ENCODE measurements at places on chromosomes 3 and 15.

DNA sequence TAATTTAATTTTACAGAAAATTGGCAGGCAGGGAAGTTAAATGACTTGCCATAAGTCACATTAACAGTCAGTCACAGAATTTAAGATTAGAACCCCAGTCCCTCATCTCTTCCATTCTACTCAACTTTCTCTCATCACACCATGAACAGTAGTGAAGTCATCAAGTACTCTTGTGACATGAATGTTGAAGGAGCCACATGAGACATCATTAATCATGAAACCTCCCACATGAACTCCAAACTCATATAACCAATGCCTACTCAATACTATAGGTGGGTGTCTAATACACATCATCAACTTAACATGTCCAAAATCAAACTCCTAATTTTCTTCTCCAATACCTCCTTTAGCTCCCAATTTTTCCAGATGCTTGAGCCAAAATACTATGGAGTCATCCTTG is 19.5 kb downstream of the PHC3 start:
- DNase-seq = no peak

DNA sequence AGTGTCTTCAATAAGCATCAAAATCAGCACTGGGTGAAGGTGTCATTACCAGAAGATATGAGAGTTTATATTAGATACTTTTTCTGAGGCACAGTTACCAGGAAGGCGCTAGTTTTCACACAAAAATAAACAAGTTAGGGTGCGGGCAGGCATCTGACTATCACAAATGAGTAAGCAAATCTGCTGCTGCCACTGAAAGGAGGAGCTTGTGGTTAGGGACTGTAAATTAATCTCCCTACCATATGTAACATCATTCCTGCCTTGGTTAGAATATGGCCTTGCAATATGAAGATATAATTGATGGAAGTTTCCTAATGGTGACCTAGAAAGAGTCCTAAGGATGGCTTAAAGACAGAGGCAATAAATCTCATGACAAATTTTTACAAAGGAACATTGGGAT is 19.5 kb upstream of the EID1 start:
- peak; percentile 94 for DNase-seq

GRCh38 chr3:184761976-184762375 is 50.0 kb upstream of the VPS8 start:
- no peak for DNase-seq

- DNase-seq = no peak
These were observed 450.5 kb upstream of the KCNMB2 start for GRCh38 chr3:178085817-178086123.

GRCh38 chr3:56048946-56049345 is 419.3 kb downstream of the ERC2 start:
- no peak for DNase-seq

- DNase-seq = no peak
These were observed at the start of gene ST3GAL6 for GRCh38 chr3:98763076-98763475. ST3GAL6 (plus strand) TSS chr3:98763340; CDS start chr3:98768441, 5,101 bp downstream.

DNA sequence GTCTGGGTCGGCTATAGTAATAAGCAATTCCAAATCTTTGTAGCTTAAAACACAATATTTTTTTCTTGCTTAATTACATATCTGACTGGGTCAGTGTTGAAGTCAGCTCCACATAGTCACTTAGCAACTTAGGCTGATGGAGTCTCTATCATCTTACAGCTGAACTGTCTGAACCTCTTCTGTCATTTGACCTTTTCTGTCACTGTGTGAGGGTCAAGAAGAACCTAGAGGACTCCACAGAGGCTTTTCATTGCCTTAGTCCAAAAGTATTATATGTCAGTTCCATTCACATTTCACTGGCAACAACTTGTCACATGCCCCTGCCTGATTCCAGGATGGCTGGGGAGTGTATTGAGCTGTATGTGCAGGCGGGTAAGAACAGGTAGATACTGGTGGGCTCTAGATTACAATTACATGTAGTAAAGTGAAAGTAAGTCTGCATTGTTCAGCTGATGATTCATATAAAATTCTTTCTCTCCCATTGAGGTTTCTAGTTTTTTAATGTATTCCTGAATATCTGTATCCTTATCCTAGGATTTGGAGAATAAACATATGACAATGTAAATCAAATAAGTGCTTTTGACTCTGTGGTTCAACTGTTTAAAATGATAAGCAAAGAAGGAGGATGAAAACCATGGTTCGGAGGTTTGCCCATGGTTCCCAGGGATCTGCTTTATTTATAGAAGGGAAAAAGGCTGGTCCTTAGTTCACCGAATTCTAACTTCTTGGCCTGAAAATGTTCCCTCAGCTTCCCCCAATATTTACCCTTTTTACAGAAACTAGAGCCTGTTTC is 5.8 kb upstream of the ARPP21 start:
- DNase-seq = no peak

- peak; percentile 17 for DNase-seq
These were observed 48.7 kb upstream of the WDR72 start for GRCh38 chr15:53808058-53808706.

GRCh38 chr3:71681224-71681668 is 44.0 kb downstream of the EIF4E3 start:
- no peak for DNase-seq

DNA sequence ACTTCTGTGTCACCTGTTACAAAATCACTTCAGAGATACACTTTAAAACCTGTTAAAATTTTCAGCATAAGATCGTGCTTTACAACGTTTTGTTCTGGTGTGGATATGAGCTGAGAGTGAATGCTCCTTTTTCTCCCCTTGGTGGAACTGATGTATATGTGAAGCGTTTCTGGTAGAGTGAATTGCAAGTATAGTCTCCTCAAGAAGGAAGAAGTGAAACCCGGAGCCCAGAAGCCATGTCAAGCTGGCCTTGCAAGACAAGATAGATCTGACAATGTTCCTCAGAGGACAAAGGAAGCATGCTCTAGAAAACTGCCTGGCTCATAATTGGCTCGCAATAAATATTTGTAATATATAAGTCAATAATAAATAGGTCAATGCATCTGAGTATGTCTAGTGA is 23.6 kb downstream of the SERPINI2 start:
- no peak for DNase-seq

DNA sequence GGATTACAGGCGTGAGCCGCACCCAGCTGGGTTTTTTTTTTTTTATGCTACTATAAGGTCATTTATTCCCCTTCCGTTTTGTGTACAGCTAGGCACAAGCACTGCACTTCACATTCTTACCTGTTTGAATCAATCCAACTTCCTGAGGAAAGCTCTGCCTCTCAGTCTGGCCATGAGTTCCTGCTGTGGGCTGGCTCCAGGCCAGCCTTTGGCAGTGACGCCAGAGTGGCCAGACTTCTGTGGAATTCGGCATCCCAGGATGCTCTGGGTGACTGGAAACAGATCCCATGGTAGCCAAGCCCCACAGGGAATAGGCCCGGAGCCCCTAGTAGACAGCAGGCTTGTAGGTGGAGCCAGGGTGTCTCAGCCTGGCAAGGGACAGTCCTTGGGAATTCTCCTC is 21.5 kb upstream of the TIMP4 start:
- peak; percentile 1 for DNase-seq

- DNase-seq = no peak
These were observed 521.9 kb upstream of the RGMA start for GRCh38 chr15:93610944-93611343.

DNA sequence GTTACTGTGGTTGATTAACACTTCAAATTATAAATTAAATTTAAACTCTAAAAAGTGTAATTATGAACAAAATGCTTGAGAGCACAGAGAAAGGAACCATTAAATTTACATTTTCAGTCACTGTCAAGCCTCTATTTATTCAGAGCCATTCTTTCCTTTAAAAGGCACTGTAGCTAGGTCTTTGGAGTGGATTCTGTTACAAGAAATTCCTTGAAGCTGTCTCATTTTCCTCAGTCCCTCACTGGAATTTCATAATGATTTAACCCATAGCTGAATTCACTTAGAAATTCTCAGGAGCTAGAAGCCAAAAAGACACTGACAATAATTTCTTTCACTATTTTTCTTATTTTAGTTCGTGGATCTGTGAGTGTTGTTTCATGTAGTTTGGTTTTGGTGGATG is 81.2 kb upstream of the TCF12 start:
- no peak for DNase-seq

GRCh38 chr3:69683082-69683806 is 56.0 kb upstream of the MITF start:
- no peak for DNase-seq

DNA sequence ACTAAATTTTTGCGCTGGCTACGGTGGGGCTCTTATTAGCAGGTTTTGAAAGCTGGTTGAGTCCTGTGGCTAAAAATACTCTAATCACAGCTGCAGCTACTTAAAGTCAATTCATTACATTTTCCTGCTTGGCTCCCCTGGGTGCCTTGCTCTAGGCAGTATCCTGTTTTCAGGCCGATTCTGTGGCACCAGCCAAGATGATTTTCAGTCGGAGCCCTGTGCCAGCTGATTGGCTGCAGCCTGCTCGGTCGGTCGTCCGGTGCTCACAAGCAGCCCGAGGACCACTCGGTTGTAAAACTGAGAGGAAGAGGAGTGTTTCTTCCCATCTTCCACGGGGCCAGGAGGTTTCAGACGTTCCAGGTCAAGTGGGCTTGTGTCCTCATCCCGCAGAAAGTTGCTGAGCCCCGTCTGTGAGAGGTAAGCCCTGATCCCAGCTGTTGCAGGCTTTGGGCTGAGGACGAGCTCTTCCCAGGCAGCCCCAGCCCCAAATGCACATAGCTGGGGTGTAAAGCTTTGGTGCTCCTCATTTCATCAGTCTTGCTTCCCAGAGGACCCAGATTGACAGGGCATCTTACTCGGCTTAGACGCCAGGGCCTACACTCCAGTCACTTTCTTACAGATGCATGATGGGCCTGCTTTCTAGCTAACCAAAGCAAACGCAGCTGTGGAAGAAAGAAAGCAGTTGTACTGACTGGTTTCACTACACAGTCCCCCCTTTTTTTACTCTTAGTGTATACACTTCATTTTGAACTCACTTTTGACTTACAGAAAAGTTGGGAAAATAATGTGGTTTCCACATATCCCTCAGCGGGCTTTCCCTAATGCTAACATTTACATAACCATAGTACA is 15.9 kb downstream of the LYSMD4 start:
- no peak for DNase-seq

DNA sequence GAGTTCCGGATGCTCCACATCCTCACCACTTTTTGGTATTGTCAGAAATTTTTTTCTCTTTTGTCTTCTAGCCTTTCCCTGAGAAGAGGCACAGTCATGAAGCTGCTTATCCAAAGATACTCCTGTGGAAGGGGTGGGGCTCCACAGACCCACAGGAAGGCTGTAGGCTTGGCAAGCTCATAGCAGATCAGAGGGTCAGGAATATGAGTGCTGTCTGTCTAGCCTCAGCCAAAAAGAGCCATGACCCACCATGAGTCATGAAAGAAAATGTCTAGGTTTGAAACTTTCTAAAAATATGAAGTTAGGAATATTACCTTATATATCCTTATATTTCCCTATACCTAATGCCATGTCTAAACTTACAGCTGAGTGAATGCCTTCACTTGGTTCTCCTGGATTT is 118.2 kb upstream of the THBS1 start:
- DNase-seq = no peak

DNA sequence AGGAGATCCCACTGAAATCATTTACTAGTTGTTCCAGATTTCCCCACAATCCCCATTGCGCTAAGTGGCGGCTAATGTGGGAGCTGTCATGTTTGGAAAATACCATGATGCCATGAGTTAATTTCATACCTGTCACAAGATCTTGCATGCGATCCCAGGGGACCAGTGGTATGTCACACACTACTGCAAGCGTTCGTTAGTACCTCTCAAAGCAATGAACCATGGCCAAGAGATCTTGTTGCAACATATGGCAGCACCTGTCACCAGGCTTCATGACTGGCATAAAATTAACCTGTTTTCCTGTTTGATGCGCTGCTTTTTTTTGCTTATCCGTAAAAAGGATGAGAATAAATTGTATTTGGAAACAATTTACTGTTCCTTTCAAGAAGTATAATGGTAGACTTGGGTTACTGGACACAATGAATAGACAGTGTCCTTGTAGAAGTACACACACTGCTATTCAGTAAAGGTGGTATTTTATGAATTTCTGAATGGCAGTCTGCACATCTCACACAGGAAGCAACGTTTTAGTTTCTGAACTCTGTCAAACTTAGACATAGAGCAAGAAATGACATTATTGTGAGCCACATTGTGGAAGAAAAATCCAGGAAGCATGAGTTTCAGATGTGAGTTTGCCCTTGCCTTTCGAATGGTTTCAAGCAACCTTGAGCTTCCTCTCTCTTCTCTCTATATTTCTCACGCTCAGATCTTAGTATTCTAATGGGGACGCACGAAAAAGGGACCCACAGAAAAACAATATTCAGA is 81.9 kb downstream of the CHL1 start:
- peak; percentile 63 for DNase-seq

DNA sequence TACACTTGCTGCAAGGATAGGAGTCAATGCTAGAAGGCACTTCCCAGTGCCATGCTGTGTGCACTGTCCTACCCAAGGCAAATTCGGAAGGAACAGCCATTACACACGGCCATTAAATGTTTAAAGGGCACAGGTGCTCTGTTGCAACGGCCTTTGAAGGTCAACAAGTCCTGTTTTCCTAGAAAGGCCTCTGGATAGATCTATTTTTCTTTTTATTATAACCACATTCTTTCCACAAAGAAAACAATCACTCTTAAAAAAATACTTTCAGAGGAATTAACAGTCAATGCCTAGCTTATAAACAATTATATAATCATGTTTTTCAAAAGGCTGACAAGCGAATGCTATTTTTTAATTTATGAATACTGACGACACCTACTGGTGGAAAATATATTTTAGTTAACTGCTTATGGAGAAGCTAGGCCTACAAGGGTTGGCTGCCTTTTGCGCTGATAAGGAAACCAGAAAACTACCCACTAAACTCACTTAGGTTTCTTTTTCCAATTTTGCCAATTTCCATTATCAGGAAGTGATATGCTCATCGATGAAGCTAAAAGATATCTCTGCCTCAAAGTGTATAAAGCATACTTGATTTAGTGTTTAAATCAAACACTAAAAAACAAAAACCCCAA is 2.4 kb downstream of the ARHGEF3 start:
- peak; percentile 48 for DNase-seq

GRCh38 chr3:183491923-183492848 is 63.3 kb downstream of the KLHL6 start:
- DNase-seq = no peak

GRCh38 chr3:38165722-38166387 is 518 bp downstream of the OXSR1 start:
- no peak for DNase-seq

DNA sequence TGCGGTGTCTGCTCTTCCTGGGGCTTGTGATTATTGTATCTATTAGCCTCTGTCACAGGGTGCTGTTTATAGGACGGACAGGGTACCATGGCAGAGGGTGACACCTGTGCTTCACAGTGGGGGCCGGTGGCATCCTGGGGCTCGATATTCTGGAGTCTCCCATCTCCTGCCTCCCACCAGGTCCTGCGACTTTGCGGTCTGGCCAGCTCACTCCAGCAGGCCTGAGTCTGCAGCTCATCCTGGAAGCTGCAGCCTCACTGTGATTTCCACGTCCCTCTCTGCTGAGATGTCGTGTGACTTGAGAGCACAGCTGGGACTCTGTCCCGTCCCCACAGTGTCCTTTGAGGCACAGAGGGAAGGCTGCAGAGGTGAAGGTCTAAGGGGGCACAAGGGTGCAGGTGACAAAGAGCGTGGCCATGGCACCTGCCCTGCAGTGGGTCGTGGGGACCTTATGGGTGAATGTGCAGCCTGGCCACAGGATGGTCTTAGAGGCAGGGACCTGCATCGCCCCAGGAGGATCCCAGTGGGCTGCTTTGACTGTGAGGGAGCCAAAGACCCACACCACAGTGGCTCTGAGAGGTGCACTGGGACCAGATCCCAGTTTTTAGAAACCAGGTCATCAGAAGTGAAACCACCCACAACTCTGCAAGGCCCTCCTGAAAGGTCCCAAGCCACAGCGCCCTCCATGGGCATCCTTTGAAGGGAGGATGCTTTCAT is 172.8 kb downstream of the KLF13 start:
- no peak for DNase-seq
